ENCODE measurements at places on chromosomes 16 and 17.
A peak's percentile ranks its signal among the peaks of the same experiment; 100 is the strongest.

- DNase-seq = no peak
These were observed 68.5 kb upstream of the PLCG2 start for GRCh38 chr16:81710596-81710995.

DNA sequence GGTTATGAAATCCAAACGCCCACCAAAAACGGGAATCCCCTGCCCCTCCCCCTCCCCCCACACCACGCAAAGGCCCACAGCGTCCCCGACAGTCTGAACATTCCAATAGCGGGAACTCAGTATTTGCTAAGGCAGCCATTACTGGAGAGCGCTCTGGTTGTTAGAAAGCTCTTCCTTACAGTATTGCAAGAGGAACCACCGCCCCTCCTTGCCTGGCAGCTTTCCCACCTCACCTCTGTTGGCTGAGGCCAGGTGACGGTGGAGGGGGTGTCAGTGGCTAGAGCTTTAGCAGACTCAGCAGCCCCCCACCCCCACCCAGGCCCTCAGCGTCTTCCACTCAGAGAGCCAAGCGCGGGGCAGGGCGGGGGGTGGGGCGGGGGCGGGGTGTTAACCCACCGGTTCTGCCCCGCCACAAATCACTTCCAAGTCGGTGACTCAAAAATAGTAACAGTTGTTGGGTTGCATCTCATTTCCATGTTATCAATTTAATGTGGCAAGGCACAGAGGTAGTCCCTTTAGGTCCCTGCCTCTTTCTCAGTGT lies 2.2 kb upstream of the PLEKHH3 start:
- peak; percentile 46 for DNase-seq

GRCh38 chr17:54891176-54891821 lies 9.4 kb upstream of the TOM1L1 start:
- DNase-seq = peak; percentile 75

DNA sequence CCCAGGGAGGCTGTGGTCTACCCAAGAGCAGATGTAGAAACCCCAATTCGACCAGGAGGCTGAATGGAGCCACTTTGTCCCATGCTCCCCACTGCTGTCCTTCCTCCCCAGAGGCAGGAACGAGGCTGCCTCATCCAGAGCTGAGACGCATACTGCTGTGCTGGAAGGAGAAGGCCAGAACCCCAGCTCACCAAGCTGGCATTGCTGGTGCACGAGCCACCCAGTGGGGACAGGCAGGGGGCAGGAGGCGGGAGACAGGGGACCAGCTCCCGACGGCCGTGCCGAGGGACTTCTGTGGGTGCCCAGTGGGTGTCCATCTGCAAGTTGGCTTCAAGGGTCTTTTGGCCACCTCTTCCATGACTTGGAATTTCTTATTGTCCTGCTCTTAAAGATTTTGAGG lies 66.6 kb downstream of the NTN1 start:
- DNase-seq = no peak

DNA sequence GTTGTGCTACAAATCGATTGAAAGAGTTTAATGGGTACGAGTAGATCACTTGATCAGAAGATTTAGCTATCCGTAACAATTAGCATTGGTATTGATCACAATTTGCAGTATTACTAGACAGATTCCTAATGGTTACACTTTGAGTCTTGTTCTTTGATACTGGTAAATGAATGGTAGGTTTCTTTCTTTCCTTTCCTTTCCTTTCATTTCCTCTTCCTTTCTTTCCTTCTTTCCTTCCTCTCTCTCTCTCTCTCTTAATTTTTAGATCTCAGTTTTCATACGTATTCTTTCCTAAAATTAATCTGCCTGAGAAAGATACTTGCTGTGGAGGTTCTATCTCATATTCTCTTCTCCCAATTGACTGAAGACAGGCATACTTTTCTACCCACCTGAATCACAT lies 17.9 kb downstream of the CPD start:
- no peak for DNase-seq

DNA sequence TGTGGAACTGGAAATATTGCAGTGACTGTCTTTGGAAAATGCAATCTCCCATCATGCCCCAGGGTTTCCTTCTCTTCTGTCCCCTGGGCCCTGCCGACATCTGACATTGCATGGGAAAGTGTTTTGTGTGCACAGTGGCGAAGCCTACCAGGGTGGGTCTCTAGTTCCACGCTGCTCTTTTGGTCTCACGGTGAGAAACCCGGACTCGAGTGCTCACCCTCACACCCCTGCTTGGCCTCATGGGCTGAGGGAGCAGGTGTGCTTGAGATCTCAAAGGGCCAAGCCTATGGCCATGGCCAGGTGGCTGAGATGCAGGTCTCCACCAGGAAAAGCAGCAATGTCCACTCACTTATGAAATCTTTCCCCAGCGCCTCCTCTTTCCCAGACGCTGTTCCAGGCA lies 32.0 kb downstream of the SPNS3 start:
- DNase-seq = no peak

GRCh38 chr16:11004351-11004750 lies 60.0 kb downstream of the CLEC16A start:
- DNase-seq = no peak

DNA sequence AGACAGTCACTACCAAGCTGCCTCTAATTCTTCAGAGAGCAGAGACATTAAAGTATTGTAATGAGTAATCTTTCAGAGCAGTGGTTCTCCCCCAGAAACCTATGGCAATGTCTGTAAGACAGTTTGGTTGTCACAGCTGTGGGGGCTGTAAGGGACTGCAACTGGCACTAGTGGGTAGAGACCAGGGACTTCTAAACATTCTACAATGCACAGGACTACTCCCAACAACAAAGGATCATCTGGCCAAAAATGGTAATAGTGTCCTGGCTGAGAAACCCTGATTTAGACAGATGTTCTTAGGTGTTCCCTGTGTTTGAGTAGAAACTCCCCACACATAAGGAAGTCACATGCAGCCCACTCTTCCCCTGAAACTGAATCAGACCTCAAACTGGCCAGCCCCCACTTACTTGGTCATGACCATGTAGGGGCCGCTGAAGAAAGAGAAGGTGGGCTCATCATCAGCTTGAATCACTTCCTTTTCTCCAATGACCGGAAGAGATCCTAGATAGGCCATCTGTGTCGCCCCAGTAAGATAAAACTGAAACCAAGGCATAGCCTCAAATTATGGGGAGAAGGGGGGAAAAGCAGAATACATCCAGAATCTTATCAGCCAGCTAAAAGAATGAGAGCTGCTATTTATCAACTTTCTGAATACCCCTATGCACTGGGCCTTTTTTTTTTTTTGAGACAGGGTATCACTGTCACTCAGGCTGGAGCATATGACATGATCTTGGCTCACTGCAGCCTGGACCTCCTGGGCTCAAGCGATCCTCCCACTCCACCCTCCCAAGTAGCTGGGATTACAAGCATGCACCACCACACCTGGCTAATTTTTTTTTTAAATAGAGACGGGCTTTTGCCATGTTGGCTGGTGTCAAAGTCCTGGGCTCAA lies 75.8 kb downstream of the TEX14 start:
- no peak for DNase-seq

DNA sequence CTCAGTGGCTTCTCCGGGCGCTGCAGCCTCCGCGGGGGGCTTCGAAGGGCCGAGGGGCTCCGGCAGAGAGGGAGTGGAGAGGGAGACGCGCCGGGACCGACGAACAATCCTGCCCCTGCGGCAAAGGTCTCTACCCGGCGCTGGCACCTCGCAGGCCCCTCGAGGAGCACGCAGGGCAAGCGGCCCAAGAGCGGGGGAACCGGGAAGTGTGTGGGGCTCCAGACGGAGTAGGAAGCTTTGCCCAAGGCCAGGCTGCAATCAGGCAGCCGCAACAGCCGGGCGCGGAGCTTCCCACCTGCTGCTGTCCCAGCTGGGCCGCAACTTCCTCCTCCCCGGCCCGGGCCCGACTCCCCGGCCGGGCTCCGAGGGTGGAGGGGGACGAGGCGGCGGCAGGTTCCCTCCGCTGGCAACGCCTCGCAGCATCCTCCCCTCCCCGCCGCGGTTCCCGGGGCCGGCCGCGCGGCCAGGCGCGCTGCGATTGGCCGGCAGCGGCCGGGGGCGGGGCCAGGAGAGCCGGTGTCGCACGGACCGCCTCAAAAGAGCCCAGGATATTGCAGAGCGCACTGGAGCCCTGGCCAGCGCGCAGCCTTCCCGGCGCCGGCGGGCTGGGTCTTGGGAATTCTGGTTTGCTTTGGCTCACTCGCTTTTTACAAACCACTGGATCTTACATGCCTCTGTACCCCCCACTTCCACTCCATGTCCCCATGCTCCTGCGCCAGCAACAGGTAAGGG lies at the start of gene KCNJ2:
Gene KCNJ2, plus strand, starts transcription at position 556 of the 732 bp plus-strand sequence. CDS start 5,508 bp downstream, outside the sequence.
- peak; percentile 58 for DNase-seq

- no peak for DNase-seq
These were observed 31.9 kb downstream of the MYO18A start for GRCh38 chr17:29148257-29148789.

GRCh38 chr16:82758904-82759303 lies 132.1 kb downstream of the CDH13 start:
- DNase-seq = no peak

Measured in hematopoietic multipotent progenitor cell treated with erythropoietin and hydrocortisone succinate and interleukin-3 and kit ligand, for 8 days (in vitro differentiated cells).